ENCODE measurements at places on chromosomes 2 and 18. TPM values are rescaled to one million over a fixed set of nuclear protein-coding genes. Genes with fewer than 3 reads are reported as not detected.
A peak's percentile ranks its signal among the peaks of the same experiment; 100 is the strongest.

- no peak for DNase-seq
These were observed 540.0 kb upstream of the GYPC start for GRCh38 chr2:126115975-126116374.

The DYNAP gene
- polyA plus RNA-seq = 0.08 TPM

- no peak for DNase-seq
These were observed 7.6 kb upstream of the TMEM185B start for GRCh38 chr2:120230515-120231471.

GRCh38 chr18:7146067-7146466 is 28.5 kb upstream of the LAMA1 start:
- DNase-seq = no peak

GRCh38 chr2:66508484-66509071 is 73.7 kb downstream of the MEIS1 start:
- no peak for DNase-seq

The MLPH gene
- 3.6 TPM for polyA plus RNA-seq

GRCh38 chr18:23458830-23459529 is 5.9 kb downstream of the RIOK3 start:
- no peak for DNase-seq

GRCh38 chr18:58581265-58581664 is 47.6 kb downstream of the ALPK2 start:
- no peak for DNase-seq

The HMSD gene
- polyA plus RNA-seq = 3.6 TPM

The SPDYA gene
- polyA plus RNA-seq = 3.9 TPM

The KCNIP3 gene
- polyA plus RNA-seq = 17.7 TPM

- peak; percentile 76 for DNase-seq
These were observed 140.5 kb downstream of the TPGS2 start for GRCh38 chr18:36688020-36688965.

- DNase-seq = no peak
These were observed 26.2 kb downstream of the PTPRM start for GRCh38 chr18:7593218-7593819.

DNA sequence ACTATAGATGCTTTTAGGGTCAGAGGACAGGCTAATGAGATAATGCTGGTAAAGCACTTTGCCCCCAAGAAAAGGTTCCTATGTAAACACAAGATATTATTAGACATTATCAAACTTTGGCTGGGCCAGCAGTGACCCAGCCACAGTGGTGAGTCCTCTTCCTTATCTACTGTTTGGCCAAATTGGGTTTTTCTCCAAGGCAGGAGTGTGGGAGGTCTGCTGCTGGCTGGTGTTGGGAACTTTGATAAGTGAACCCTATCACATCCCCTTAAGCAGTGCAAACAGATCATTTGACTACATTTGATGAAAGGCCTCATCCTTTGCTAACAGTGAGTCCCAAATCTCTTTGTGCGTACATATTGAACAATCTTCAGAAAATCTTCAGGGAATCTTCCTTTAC is 16.2 kb downstream of the FZD7 start:
- no peak for DNase-seq

DNA sequence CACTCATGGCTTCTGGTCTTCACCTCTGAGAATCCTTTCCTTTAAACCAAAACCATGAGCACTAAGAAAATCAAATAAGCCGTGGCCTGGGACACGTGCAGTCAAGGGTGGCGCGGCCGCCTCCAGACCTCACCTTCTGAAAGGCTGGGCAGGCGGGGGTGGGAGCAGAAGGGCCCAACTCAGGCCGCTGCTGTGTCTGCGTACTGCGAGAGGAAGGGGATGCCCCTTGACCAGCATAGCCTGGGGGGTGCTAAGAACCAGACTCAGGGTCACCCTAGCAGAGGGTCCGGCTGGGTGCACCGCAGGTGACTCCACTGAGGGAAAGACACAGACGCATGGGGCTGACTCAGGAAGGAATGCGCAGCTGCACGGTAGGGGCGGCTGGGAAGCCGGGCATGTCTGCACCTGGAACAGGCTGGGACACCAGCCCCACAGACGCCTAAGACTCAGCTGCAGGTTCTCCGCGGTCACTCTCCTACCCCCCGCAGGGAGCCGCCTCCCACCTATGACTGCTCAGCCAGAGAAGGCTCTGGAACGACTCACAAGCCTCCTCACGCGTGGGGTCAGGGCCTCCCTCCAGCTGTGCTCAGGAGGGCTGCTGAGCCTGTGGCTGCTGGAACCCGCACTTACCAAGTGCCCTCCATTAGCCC is 432.4 kb upstream of the MYT1L start:
- DNase-seq = no peak

The SPATS2L gene
- polyA plus RNA-seq = 126 TPM

GRCh38 chr18:48290162-48290926 is 118.8 kb downstream of the ZBTB7C start:
- no peak for DNase-seq

- no peak for DNase-seq
These were observed 1.5 kb upstream of the AMMECR1L start for GRCh38 chr2:127887082-127887775.

GRCh38 chr18:55501982-55502710 is 85.8 kb downstream of the TCF4 start:
- no peak for DNase-seq

- DNase-seq = no peak
These were observed 712.8 kb downstream of the SOCS6 start for GRCh38 chr18:71001597-71001996.

GRCh38 chr2:200677171-200677570 is 91.4 kb downstream of the AOX1 start:
- no peak for DNase-seq

DNA sequence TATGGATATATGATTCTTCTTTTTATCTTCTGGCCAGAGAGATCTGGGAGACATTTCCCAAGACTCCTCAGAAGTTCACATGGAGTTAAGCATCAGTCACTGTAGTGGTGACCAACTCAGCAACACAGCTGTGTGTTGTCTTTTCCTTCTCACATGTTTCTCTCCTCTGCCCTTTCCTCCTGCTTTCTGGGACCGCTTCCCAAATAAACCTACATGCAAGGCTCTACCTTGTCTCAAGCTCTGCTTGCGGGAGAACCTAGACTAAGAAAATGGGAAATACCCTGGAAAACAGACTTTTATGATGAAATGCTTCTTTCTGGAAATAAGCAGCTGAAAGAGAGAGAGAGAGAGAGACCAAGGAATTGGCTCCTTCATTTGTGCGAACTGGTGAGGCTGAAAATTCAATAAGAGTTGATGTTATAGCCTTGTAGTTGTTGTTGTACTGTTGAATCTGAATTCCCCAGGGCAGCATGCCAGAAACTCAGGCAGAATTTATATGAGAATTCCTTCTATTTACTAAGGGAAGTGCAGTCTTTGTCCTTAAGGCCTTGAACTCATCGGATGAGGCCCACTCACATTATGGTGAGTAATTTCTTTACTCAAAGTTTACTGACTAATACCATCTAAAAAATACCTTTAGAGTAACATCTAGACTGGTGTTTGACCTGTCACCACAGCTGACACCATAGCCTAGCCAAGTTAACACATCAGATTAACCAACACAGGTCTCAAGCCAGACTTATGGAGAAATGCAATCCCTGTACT is 22.7 kb upstream of the DSC1 start:
- DNase-seq = no peak

GRCh38 chr2:64650722-64651338 is 2.9 kb downstream of the SERTAD2 start:
- no peak for DNase-seq

DNA sequence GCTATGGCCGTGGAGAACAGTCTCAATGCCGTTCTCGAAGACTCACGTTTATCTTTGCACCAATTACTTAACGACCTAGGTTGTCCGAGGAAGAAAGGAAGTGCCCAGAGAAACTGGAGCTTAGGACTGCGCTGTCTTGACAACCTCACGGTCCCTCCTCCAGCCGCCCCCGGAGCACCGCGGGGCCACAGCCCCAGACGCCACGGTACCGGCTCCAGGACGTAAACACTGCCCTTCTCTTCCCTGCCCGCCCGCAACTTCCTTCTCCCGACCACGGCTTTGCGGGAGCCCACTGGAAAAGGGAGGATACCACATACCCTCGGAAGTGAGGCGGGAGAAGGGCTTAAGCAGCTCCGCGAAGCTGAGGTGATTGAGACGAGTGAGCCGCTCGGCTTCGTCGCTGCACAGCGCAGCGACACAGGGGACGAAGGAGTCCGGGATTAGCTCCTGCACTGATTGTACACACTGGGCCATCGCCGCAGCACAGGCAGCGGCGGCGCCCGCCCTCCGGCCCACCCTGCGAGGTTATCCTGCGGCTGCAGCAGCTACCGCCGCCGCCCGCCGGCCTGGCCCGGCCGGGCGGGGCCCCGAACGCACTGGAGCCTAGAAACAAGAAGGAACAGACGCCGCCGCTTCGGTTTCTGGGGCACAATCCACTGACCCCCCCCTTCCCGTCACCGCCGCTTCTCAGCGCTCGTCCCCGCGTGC is 483 bp downstream of the TRAPPC8 start:
- peak; percentile 40 for DNase-seq

GRCh38 chr2:145759228-145759915 is 1239.5 kb upstream of the ZEB2 start:
- no peak for DNase-seq

DNA sequence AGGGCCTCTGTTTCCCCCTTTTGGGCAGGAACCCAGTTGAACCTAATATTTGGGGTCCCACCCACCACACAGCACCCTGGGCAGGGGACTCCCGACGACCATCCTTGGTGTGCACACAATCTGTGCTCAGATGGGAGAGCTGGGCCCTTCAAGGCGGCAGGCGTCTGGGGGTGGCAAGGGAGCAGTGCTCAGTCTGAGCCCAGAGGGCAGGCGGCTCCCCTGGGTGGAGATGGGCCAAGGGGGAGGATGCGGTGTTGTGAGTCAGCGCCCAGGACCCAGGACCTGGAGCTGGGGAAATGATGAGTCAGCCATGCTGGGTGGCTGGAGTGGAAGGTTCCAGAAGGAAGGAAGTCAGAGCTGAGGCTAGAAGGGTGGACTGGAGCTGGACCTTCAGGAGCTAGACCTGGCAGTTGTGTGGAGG is 3.8 kb downstream of the PROM2 start:
- no peak for DNase-seq

The MC5R gene
- 0.22 TPM for polyA plus RNA-seq

DNA sequence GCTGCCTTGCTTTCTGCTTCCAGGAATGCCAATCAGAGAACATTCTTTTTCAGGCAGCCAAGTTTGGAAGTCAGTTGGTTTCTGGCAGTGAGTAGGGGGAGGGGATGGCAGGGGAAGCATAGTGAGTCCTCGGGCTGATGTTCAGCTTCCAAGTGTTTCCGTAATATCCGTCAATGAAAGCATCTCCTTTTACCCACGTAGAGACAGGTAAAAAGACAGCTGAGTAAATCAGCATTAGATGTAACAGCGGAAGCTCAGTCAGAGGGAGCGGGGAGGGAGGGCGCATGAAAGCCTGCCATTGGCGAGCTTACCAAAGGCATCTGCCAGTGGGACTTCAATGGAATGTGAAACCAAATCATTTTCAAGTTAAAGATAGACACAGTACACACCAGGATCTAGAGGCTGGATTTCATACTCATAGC is 117.1 kb upstream of the DTNA start:
- peak; percentile 41 for DNase-seq

DNA sequence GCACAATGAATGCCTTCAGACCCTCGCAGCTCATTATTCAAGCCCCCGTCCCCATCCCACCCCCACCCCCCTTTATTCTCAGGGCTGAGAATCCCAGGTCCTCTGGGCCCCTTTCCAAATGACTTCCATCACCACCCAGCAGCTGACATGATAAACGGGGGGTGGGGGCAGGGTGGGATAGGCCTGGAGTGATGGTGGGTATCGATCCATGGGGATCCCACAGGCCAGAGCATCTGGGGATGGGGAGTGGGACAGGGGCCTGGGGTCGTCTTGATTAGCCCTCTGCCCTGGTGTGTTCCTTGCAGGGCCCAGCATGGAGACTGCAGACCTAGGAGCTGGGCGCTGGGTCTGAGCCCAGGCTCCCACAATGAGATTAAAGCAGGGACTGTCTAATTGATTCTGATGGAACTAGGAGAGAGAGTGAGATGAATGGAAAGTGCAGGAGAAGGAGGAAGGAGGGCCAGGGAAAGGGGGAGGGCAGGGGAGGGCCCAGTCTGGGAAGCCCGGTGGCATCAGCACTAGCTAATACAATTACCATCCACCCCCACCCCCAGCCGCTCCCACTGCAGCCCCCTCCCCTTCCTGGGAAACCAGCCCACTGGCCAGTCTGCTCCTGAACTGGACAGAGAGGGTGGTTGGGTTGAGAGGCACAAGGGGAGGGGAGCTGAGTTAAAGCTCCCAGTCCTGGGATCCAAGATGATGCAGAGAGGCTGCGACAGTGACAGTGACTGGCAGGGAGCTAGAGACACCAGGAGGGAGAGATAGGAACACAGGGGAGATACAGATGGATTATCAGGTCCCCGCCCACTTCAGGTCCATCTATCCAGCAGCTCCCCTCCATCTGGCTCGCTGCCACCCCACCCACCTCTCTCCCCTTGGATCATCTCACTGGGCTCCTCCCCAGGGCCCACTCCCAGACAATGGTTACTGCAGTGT is 13.1 kb upstream of the TNS1 start:
- DNase-seq = no peak

The MOB1A gene
- 105 TPM for polyA plus RNA-seq

The REG3G gene
- polyA plus RNA-seq = not detected

GRCh38 chr2:144300632-144301031 is 219.3 kb downstream of the ZEB2 start:
- DNase-seq = no peak

DNA sequence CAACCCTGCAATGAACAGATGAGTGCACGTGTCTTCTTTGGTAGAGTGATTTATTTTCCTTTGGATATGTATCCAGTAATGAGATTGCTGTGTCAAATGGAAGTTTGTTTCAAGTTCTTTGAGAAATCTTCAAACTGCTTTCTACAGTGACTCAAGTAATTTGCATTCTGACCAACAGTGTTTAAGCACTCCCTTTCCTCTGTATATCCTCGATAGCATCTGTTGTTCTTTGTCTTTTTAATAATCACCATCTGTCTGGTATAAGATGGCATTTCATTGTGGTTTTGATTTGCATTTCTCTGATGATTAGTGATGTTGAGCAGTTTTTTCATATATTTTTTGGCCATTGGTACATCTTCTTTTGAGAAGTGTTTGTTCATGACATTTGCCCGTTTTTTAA is 1608.3 kb upstream of the ZEB2 start:
- no peak for DNase-seq

DNA sequence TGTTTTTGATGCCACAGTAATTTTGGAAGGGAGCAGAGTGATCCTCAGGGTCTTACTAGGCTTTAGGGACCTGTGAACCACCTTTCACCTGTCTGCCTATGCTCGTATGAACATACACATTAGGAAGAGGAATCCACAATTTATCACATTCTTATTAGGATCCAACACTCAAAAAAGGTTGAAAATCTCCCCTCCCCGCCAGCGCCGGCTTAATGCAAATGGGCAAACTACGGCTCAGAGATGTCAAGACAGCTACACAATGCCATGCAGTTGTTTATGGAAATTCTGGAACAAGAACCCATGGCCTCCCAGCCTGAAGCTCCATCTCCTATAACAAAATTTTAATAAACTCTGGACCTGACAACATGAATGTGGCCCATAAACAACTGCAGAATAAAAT is 375.9 kb upstream of the ACVR2A start:
- DNase-seq = no peak
